Fibroblast of the aortic adventitia (primary cell): ENCODE measurements at places on chromosomes 1 and 21.

- peak; percentile 99 for DNase-seq
Observed at GRCh38 chr1:162632217-162632666, at the start of gene DDR2. DDR2 (plus strand) TSS chr1:162632464; CDS start chr1:162719064, 86,600 bp downstream.

DNA sequence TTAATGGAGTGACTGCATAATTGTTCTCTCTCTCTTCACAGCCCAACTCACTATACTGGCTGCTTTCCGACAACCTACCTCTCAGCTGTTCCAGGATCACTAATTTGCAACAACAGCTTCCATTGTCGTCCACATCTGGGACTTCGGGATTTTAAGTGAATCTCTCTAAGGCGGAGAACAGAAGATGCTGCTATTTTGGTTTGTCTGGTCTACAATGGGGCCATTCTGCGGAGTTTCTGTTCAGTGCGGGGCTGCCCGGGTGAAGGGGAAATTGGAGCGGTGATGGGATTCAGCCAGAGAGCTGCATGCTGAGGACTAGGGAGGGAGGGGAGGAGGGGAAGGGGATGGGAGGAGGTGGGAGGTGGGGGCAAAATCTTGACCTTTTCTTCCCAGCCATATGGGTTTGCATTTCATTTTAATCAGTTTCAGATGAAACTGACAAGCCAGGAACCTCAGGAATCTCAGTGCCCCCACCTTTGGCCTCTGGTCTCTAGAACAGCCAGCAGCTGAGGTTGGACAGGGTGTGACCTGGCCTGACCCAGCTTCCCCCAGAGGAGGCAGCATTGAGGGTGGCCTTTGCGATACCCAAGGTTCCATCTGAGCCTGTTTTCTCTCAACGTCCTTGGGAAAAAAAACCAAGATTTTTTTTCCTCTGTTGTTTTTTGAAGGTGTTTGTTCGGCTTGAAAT lies 6.9 kb upstream of the SRP9 start:
- no peak for DNase-seq

DNA sequence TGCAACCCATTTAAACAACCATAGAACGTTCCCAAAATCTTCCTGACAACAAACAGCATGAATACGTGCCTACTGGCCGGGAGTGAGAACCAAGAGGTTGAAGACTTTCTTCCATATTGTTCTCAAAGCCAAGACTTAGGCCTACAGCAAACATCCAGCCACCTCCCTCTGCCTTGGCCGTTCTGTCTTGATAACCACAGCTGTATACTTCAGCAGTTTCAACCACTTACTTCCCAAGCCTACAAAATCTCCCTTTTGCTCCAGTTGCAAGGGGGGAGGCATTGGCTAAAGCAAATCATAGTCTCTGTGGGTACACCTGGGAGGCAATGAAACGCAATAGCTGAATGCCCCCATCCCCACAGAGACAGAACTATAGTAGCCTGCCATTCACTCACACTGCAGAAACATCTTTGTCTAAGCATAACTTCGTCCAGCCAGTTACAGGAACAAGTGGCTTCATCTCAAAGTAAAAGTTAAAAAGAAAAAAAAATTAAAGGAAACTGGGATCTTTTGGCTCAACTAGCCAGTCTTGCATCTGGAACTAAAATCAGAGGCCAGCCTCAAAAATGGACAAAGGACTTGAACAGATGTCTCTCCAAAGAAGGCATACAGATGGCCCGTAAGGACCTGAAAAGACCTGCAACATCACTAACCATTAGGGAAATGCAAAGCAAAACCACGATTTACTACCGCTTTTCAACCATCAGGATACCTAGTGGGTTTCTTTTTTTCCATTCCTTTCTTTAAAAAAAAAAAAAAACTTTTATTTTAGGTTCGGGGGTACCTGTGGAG lies 186.0 kb downstream of the PSMG1 start:
- DNase-seq: no peak

DNA sequence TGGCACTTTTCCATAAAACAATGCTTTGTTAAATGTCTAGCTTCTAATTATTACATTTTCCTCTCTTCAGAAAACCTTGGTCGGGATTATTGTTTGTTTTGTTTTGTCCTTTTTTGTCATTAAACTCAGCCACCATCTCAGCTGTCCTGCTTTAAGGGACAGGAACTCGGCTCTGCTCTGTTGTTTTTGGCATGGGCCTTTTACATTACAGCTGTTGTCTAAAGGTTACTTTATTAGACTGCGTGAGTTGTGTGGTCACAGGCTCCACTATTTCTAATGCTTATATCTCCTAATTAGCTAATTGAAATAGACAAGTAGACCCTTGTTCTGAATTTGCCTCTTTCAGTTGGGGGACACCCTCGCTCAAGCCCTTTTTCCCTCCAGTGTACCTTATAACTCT lies 1.6 kb downstream of the PALMD start:
- no peak for DNase-seq

DNA sequence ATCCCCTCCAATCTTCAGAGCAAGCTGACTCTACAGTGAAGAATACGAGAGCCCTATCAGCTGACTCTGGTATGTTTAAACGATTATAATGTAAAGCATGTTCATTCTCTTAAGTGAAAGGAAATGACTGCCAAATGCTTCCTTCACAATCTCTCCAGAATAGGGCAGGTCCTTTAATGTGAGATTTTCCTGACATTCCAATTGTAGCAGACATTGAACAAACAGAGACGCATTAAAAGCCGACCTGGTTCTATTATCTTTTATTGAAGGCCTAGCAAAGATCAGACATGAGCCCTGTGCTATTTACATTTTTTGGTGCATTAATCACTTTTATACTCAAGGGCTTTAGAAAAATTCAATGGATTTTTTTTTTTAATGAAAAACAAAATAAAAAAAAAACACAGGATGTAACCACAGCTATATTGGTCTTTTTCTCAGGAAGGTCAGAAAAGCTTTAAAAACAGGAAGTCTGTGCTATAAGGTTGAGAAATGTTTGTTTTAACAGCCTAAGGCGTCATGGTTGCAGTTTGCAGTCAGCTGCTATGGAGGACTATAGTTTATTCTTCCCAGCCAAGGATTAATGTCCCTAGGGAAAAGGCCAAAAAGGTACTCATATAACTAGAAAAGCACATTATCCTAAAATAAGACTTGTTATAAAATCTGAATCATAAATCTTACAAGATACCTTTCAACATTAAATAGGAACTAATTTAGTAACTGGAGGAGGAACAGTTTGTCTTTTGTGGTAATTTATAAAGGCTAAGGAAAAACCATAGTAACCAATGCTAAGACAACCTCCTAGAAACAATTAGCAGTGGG lies 104.8 kb downstream of the RERE start:
- DNase-seq: peak; percentile 95

DNA sequence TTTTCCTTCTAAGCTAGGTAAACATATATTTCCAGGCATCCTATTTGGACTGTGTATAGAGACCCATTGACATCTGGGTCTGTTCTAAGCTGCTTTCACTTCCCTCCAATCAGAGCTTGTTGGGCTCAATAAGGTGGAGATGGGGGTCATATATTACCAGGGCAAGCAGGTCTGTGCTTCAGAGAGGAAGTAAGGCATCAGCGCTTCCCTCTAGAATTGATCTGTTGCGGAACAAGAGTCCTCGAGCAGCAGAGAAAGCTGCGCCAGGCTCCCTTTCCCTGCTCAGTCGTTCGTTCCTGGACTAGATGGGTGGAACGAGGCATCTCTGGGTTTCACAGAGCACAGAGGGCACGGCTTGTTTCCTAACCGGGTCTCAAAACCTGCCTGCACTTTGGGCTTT lies 63.5 kb downstream of the DISC1 start:
- DNase-seq: no peak

DNA sequence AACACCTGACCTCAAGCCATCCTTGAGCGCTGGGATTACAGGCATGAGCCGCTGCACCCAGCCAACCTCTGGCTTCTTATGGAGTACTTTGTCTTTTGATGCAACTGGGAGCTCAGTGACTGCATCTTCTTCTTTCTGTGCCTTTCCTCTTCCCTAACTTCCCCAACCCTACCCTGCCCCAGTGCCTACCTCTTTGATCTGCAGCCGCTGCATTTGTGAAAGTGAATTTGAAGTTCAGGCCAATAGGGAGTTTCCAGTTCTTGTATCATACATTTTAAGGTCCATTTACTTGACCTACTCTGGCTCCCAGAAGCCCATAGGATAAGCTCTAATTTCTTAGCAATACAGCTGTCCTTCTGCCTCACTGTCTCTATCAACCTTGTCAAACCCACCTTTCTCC lies 52.2 kb downstream of the KCNC4 start:
- DNase-seq: no peak

- DNase-seq: no peak
Observed at GRCh38 chr21:18495523-18495922, 91.9 kb upstream of the TMPRSS15 start.

DNA sequence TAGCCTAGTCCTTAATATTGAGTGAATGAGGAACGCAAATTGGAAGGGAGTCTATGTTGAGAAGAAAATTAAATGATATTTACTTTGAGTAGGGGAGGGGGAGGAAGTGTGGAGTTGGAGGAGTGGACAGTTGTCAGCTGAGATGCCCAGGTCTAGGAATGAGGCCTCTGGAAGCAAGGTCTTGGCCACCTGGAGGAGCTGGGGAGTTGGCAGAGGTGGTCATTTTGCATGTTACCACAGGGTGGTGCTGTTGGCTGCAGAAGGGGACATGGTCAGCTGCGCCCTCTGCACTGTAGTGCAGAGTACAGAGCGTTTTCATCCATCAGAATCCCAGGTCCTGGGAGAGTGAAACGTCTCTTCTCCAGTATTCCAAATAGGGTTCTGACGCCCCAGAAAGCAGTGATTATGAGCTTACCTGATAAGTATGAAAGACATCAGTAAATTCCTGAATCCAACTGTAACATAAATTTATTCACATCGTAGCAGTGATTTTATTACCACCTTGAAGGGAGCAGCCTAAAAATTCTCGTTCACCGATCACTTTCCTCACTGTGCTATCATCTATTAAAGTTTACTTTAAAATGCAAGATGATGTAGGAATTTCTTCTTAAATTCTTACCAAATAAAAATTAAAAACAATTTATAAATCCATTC lies 13.8 kb downstream of the PARK7 start:
- DNase-seq: peak; percentile 80

DNA sequence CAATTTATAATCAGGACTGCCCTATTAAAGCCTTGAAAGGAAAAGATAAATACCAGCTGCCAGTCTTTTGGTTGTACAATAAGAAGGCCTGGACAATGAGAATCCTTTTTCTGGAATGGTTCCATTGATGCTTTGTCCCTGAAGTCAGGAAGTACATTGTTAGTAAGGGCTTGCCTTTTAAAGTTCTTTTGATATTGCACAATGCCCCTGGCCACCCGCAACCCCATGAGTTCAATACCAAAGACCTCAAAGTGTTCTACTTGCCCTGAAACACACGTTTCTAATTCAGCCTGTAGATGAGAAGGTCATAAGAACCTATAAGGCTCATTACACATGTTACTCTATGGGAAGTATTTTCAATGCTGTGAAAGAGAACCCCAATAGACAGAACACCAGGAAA lies 112.1 kb downstream of the OLFM3 start:
- no peak for DNase-seq

DNA sequence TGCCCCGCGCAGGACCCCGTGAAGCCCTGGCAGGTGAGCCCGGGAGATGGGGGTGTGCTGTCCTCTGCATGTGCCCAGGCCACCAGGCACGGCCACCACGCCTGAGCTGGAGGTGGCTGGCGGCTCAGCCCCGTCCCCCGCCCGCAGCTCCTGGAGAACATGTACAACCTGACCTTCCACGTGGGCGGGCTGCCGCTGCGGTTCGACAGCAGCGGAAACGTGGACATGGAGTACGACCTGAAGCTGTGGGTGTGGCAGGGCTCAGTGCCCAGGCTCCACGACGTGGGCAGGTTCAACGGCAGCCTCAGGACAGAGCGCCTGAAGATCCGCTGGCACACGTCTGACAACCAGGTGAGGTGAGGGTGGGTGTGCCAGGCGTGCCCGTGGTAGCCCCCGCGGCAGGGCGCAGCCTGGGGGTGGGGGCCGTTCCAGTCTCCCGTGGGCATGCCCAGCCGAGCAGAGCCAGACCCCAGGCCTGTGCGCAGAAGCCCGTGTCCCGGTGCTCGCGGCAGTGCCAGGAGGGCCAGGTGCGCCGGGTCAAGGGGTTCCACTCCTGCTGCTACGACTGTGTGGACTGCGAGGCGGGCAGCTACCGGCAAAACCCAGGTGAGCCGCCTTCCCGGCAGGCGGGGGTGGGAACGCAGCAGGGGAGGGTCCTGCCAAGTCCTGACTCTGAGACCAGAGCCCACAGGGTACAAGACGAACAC lies 1.8 kb downstream of the TAS1R3 start:
- no peak for DNase-seq

- no peak for DNase-seq
Observed at GRCh38 chr21:41687633-41688032, 79.2 kb downstream of the RIPK4 start.
